DMS153 (cell line): ENCODE measurements at places on chromosomes 5 and 9.
A peak's percentile ranks its signal among the peaks of the same experiment; 100 is the strongest.

- DNase-seq, result peak; percentile 15
Observed at GRCh38 chr5:116947691-116948528, 373.3 kb upstream of the SEMA6A start.

GRCh38 chr9:78118742-78119473, 87.3 kb upstream of the GNAQ start:
- no peak for DNase-seq

DNA sequence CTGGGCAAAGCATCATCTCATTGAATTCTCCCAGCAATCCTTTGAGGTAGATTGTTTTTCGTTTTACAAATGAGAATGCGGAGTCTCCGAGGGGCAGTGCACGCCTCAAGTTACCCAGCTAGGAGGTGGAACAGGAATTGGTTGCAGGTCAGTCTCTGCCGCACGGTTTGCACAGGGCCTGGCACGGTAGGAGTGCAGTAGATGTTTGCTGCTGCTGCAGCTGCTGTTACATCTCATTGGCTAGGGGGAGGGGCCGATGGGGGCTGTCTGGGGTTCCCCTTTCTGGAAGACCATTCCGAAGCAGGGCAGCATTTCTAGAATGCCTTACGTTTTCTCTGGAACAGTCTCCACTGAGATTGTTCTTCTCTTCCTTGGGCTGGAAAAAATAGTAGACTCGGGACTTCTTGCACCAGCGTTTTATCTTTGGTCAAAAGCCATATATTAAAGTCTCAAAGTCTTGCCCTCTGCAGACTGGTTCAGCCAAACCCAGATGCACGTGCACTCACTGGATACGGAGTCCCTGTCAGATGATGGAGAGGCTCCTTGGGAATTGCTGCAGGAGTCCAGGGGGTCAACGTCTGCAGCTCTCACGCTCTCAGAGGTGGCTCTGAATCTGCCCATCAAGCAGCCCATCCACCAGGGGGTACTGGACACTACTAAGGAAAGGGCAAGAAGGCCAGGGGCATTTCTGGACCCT, 1.2 kb downstream of the USP20 start:
- DNase-seq, result no peak

GRCh38 chr9:76218886-76219445, 175.3 kb downstream of the RFK start:
- DNase-seq, result no peak

- no peak for DNase-seq
Observed at GRCh38 chr5:59301727-59302126, 591.8 kb downstream of the PDE4D start.

GRCh38 chr5:101643794-101644193, 652.3 kb downstream of the SLCO4C1 start:
- no peak for DNase-seq

DNA sequence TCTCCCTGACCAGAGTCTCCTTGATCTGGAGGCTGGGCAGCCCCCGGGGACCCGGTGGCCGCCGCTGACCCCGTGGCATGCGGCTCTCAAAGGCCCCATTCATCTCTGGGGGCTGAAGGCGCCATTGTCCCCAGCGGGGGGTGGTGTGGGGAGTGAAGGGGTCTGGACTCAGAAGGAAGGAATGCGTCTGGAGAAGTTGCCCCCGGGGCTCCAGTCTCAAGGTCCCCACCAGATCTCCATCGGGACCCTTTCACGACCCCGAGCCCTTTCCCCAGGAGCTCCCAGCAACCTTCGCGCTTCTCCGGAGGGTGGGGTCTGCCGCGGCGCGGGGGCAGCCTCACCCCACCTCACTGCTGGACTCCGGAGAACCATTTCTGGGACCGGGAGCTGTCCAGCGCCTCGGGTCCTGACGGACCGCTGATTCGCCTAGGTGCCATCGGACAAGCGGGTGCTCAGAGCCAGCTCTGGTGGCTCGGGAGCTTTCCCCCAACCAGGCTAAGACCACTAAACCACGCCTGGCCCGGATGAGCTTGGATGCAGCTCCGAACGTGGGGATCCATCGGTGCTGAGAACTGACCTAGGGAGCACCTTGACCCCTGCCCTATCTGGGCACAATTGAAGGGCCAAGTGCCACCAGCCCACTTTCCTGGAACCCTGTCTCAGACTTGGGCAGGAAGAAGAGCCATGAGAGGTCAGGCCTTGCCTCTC, 5.1 kb upstream of the PCDH1 start:
- DNase-seq, result no peak

GRCh38 chr5:95668728-95669127, 14.1 kb downstream of the SPATA9 start:
- no peak for DNase-seq

DNA sequence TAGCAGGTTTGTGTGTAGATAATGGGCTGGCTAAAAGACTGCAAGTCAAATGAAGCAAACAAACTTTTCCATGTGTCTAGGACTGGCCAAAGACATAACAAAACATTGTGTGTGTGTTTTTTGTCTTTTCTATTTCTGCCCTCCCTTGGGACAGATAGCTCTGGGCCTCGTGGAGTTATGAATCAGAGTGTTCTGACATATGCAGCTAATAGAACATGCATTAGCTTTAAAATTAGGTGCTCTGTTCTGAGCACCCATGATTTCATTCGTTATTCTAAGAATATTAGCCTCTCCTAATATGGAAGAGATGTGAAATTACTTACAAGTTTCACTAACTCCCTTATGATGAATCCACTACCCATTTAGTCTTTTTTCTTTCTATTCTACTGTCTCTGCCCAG, 367.3 kb upstream of the PAPPA start:
- no peak for DNase-seq

DNA sequence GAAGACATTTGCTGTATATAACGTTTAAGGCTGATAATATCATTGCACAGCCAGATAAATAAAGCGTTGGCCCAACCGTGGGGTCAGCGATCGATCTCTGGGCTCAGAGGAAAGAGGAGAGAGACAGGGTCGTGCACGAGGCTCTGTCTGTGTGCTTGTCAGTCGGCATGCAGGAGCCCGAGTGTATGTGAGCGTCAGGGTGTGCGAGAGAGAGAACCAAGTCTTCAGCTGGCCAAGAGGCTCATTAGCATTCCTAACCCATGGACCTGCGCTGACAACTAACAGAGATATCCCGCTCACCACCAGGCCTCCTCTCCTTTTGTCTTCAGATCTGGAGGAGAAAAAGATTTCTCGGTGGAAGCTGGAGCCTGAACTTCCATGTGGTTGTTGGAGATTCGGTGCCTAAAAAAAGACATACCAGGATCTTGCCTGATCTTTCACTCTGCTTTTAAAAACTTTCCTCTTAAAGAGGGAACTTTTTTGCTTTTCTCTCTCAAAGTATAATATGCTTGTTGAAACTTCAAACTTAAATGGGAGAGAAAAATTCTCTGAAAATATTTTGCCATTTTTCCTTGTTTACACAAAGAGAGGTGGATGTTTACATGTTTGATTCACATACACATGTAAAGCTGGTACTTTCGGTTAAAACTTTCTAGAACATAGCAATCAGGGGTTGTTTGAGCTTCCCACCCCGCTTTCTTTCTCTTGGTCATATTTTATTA, 16.5 kb downstream of the NR2F1 start:
- no peak for DNase-seq

- no peak for DNase-seq
Observed at GRCh38 chr9:89115426-89115825, 63.2 kb downstream of the SHC3 start.

DNA sequence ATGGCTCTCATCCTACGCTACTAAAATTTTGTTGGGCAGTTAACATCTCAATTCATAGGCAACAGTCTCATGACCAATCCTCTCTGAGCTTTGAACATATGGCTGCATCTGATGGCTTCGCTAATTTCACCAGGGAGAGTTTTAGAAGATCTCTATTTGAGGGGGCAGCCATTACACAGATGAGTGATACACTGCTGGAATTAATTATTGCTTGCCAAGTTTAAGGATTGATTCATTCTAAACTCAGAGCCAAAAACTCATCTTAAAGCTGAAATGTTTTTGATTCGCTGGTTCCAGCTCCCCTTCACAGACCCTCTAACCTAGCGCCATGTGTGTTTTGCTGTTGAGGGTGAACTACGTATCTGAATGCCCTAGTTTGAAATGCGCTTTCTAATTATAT, 519.9 kb upstream of the WWC1 start:
- DNase-seq, result no peak

DNA sequence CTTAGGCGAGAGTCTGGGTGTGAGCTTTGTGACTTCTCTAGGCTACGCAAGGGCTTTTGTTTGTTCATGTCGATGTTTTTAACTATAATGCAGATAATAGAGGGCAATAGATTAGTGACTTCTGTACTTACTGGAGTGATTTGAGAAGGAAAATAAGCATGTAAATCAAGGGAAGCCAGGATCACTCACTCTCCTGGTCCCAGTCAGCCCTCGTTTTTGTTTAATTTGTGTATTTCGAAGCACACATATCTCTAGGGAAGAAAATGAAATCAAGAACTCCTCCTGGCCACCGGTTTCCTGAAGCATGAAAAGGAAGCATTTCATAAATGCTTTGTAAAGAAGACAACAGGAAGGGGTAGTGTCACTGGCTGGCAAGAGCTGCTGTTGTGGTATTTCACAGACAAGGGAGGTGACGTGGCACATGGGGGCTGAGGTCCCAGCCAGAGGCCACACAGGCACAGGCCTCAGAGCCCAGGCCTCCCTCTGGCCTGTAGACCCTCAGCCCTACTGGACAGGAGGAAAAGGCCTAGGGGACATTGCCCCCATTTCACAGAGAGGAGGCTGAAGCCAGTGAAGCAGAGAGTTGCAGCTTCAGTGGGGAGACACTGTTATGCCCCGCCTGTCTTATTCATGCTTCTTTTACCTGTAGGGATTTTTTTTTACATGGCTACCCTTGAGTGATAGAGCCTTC, 34.1 kb downstream of the IRF1 start:
- no peak for DNase-seq

DNA sequence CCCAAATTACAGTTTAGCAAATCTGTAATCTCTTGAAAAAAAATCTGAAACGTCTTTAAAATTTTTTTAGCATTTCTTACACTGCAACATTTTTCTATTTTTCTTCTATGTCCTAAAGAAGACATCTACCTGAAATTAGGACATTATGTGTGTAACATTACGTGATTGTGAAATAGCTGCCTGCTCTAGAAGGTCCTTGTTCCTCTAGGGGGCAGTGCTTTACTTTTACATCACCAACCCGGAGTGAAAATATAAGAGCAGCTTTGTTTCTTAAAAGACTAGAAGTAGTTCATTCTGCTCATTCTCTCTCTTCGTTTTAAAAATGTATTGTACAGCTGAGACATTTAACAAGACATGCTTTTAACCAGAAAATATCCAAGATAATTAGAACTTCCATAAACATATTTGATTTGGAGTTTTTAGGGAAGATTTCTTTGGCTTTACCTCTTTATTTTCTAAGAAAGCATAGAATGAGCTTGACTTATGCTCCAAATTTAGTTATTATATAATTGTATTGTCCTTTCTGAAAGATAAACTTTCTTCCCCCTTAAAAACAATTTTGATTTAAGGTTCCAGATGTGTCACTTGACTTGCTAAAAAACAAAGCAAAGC, 48.1 kb upstream of the RIOK2 start:
- DNase-seq, result peak; percentile 0

- DNase-seq, result no peak
Observed at GRCh38 chr9:99437145-99437544, 215.1 kb downstream of the SEC61B start.

GRCh38 chr5:10630126-10630525, 66.3 kb downstream of the ANKRD33B start:
- DNase-seq, result no peak

DNA sequence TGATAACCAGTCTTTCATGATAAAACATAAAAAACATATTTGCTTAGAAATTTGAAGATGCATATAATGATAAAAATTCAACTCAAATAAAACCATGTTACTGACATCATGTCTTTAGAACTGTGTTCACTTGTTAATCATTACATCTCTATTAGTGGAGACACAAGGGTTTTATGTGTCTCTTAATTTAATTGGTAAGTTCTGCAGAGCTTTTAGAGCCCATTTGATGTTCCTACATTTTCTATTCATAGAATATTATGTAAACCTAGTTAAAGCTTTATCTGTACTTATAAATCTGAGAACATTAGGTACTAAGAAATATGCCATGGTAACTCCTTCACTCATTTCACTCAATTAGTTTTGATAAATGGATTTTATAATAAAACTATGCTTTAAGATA, 285.4 kb downstream of the SLCO4C1 start:
- DNase-seq, result no peak

GRCh38 chr5:60473654-60474053, 226.3 kb downstream of the DEPDC1B start:
- DNase-seq, result no peak

GRCh38 chr5:170483701-170484458, 19.9 kb upstream of the KCNIP1 start:
- peak; percentile 7 for DNase-seq

DNA sequence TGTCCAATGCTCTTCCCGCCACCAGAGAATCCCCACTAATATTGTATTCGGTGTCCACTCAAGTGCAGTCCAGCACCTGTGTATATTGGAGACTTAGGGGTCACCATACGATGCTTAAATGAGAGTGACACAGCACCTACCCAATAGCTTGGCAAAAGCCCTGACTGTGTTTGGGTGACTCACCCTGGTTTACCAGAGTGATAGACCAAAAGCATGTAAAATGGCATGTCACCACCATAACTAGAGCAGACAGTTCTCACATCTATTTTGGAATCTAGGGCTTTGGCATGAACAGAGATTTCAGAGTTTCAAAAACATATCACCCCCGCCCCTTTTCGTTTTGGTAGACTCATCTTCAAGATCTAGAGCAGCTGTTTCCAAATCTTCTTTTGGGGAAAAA, 217.3 kb upstream of the RASEF start:
- DNase-seq, result no peak

GRCh38 chr5:122493091-122494021, 181.3 kb downstream of the SNCAIP start:
- DNase-seq, result no peak

DNA sequence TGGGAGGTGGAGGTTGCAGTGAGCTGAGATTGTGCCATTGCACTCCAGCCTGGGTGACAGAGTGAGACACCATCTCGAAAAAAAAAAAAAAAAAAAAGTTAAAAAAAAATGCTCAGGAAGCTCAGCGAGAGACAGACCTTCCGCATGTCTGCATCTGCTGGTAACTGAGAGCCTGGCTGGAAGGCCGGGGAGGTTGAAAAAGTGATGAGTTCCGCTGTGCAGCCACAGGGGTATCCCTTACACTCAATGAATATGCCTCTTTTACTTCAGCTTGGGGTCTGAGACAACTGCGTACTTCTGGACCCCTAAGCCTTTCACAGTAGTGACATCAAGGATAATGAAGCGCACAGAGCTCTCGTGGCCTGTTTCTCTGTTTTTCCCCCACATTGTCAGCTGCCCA, 179.9 kb upstream of the KLF4 start:
- no peak for DNase-seq

GRCh38 chr5:44412286-44412685, 23.1 kb upstream of the FGF10 start:
- no peak for DNase-seq
